ENCODE measurements at places on chromosomes 12 and 14.

DNA sequence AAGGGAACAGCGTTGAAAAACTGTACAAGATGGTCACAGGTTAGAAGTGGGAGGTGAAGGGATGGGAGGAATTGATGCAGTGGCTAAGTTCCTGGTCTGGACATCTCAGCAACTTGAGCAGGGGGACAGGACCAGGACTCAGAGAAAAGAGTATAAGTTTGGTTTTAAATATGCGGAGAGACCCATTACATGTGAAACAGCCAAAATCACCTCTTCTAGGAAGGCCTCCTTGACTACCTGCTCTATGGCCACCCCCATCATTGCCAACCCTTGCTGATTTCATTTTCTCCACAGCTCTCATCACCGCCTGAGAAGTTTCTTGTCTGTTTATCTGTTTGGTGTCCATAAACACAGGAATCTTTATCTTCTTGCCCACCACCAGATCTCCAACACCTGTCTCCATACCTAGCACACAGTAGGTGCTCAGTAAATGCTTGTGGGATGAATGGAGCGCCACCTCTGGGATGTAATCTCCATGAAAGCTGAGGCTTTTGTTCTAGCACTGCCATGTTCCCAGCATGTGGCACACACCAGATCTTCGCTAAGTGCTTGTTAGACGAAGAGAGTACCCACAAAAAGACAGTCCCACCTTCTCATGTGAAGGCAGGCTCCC is 11.2 kb upstream of the PHETA1 start:
- DNase-seq, result no peak

DNA sequence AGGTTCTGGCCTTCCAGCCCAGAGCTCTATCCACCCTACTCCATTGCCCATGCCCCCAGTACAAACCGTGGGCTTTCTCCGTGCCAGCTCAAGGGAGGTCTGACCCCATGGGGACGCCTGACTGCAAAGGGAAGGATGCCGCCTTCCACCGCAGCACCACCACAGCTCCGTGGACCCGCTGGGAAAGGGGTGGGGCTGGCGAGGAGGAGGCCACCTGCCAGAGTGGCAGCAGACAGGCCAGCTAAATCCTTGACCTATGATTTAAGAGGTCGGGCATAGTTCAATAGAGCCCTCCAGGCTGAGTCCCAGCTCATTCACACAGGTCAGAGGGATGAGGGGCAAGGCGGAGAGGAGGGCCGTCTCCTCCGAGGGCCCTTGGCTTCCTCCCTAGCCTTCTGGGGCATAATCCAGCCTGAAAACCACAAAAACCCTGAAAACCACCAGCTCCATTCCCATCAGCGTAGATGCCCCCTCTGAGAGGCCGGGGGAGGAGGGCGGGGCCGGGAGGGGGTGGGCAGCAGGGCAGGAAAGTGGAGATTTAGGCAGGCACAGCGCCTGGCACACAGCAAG is 14.9 kb upstream of the FIGNL2 start:
- DNase-seq, result peak; percentile 8

GRCh38 chr12:116425256-116426193 is 133.7 kb upstream of the MAP1LC3B2 start:
- peak; percentile 19 for DNase-seq

- no peak for DNase-seq
Observed at GRCh38 chr14:81430235-81430634, 30.1 kb upstream of the STON2 start.

DNA sequence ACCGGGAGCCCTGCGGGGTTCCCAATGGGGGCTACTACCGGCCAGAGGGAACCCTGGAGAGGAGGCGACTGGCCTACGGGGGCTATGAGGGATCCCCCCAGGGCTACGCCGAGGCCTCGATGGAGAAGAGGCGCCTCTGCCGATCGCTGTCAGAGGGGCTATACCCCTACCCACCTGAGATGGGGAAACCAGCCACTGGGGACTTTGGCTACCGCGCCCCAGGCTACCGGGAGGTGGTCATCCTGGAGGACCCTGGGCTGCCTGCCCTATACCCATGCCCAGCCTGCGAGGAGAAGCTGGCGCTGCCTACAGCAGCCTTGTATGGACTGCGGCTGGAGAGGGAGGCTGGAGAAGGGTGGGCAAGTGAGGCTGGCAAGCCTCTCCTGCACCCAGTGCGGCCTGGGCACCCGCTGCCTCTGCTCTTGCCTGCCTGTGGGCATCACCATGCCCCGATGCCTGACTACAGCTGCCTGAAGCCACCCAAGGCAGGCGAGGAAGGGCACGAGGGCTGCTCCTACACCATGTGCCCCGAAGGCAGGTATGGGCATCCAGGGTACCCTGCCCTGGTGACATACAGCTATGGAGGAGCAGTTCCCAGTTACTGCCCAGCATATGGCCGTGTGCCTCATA is 9.7 kb downstream of the TNS2 start:
- DNase-seq, result no peak

- DNase-seq, result peak; percentile 75
Observed at GRCh38 chr14:57871459-57872080, 5.7 kb upstream of the SLC35F4 start.

DNA sequence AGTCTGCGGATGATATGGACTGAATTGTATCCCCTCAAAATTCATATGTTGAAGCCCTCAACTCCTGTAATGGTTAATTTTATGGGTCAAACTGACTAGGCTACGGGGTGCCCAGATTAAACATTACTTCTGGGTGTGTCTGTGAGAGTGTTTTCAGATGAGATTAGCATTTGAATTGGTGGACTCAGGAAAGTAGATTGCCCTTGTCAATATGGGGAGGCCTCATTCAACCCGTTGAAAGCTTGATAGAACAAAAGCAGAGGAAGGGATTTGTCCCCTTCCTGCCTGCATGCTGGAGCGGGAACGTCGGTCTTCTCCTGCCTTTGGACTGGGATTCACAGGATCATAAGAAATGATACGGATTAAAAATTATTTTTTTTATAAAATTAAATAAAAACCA is 84.5 kb downstream of the BBS10 start:
- DNase-seq, result no peak

- DNase-seq, result no peak
Observed at GRCh38 chr12:49942921-49943624, 7.5 kb upstream of the AQP2 start.

DNA sequence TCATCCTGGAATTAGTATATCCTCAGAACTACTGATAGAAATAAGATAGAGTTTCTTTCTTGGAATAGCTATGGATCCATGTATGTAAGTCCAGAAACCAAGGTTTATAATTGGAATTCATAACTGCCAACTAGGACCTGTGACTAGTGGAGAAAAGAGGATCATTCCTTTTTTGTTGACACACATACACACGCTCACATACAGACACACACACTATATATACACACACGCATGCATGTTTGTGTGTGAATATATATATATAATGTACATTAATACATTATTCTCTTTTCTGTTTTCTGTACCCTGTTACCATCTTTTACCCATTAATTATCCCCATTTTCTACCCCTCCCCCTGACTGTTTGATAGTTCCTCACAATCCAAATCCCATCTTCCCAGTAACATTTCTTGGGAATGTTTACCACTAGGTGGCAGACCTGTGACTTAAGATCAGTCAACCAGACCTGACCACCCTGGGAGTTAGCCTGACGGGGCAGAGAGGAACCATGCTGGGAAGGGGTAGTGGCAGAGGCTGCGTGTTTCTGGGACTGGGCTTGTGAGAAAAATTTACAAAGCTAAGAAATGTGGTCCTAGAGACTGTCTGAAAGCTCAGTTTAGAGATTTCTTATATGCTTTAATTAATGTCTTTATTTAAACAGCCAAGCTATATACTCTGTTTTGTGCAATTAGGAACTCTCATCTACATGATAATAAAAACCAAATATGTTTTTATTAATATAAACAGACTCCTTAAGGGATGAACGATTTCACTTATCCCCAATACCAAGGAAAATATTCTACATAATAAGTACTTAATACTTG is 308.0 kb downstream of the PPFIA2 start:
- peak; percentile 65 for DNase-seq

DNA sequence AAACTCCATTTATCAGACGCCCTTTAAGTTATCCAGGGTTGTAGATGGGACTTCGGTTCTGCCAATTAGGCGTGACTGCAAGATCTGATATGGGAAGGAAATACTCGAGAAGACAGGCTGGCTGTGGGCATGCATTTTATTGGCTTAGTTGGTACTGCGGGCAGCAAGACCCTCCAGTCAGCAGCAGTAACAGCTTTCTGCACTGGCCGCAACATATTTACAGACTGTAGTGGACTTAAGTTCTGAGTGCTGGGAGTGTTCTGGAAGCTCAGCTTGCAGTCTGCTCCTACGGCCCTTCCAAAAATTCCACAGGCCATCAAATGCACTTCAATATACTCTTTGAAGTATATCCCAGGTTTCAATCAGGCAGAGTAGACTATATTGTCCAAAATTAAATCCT is 21.1 kb downstream of the KITLG start:
- DNase-seq, result no peak

DNA sequence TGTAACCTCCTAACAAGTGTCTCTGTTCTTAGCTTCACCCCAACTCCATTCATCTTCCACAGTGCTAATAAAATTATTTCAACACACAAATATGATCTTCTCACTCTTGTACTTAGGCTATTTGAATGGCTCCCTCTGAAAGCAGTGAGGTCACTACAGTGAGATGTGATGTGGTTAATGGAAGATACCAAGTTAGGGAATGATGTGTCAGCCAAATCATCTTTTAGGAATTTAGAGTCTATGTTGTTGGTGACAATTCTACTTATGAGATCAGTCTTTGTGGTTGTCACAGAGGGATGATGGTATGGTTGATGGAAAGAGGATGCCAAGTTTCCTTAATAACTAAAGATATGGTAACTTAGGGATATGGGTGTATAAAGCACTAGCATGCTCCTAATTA is 57.6 kb downstream of the POLR3B start:
- peak; percentile 90 for DNase-seq

- no peak for DNase-seq
Observed at GRCh38 chr12:105192624-105193225, 43.2 kb downstream of the APPL2 start.

GRCh38 chr14:64510825-64511671 is 6.5 kb downstream of the ZBTB1 start:
- DNase-seq, result peak; percentile 64

- no peak for DNase-seq
Observed at GRCh38 chr14:68958553-68958952, 20.5 kb downstream of the ACTN1 start.

DNA sequence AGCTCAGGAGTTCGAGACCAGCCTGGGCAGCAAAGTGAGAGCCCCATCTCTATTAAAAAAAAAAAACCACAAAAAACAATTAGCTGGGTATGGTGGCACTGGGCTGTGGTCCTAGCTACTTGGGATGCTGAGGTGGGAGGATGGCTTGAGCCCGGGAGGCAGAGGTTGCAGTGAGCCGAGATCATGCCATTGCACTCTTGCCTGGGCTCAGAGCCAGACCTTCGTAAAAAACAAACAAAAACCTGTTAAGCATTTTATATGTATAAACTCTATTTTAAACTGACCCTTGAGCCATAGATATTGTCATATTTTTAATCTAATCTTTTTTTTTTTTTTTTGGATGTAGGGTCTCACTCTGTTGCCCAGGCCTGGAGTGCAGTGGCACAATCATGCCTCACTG is 35.7 kb downstream of the DNM1L start:
- no peak for DNase-seq

DNA sequence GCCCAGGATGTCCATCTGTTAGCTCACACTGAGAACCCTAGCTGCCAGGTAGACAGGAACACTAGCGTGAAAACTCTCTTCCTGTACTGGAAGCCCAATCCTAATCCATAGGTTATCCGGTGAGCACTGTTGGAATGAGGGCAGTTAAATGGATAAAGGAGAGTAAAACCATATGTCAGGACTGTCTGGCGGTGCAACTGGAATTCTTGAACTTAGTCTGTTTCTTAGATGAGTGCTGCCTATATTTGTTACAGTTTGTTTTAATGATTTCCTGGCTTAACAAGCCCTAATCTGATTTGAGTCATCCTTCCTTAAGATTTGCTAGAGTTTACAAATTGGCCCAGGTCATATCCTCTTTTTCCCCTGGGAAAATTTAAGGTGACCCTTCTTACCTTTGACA is 104.7 kb downstream of the ANO4 start:
- DNase-seq, result no peak

DNA sequence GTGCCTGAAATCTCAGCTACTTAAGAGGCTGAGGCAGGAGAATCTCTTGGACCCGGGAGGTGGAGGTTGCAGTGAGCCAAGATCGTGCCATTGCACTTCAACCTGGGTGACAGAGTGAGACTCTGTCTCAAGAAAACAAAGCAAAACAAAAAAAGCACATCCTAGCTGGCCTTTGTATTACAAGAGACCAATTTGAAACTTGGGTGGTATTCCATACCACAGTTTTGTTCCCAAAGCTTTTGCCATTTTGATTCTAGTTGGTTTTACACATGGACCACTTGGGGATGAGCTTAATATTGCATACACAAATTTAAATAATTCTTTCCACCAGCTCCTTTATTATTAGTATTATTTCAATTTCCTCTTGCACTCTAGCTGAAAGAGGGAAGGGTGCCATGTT is 276.9 kb upstream of the SLC16A7 start:
- DNase-seq, result no peak

GRCh38 chr12:92539110-92539749 is 163.6 kb upstream of the PLEKHG7 start:
- DNase-seq, result peak; percentile 70

- DNase-seq, result no peak
Observed at GRCh38 chr12:13061377-13061776, 17.2 kb downstream of the FAM234B start.

DNA sequence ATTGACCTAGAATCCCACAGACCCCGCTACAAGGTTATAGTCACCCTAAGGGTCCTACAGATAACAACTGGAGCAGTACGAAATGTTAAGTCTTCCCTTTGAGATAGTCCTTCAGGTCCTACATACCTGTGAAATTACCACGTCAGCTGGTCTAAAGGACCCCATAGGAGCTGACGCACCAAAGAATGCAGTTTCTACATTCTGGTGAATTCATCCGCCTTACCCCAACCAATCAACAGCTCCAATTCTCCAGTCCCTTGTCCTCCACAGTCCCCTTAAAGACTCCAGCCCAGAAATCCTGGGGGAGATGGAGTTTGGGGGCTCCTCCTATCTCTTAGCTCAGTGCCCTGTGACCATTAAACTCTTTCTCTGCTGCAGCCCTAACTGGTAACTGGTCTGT is 36.2 kb upstream of the PRMT8 start:
- no peak for DNase-seq

DNA sequence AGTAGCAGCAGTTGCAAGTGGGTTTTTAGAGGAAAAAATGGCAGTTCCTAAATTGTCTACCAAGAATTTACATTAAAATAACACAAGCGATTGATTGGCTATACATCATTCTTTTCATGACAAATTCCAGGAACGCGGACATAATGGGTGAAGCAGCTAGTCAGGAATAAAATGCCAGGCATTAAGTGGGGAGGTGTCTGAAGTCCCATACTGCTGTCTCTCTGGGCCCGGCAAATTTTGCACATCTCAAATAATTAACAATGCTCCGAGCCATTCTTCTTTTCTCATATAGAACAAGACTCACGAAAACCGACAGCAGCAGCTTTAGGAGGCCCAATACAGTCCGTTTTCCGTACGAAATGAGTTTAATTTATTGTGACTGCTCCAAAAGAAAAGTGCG is 696 bp downstream of the RPL36AL start:
- no peak for DNase-seq
